ENCODE measurements at places on chromosomes 12 and 14.

DNA sequence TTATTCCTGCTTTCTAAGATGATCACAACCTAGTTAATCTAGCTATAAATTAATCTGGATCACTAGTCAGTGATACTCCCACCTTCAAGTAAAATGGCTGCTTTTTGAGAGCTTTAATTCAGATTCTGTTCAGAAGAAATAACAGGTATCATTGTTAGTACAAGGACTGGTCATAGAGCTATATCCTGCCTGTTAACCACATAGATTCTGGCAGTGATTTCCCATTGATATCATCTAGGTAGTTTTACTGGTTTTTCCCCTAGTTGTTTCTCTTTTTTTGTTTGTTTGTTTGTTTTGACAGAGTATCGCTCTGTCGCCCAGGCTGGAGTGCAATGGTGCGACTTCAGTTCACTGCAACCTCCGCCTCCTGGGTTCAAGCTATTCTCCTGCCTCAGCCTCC, 39.0 kb upstream of the HIF1A start:
- DNase-seq = no peak

DNA sequence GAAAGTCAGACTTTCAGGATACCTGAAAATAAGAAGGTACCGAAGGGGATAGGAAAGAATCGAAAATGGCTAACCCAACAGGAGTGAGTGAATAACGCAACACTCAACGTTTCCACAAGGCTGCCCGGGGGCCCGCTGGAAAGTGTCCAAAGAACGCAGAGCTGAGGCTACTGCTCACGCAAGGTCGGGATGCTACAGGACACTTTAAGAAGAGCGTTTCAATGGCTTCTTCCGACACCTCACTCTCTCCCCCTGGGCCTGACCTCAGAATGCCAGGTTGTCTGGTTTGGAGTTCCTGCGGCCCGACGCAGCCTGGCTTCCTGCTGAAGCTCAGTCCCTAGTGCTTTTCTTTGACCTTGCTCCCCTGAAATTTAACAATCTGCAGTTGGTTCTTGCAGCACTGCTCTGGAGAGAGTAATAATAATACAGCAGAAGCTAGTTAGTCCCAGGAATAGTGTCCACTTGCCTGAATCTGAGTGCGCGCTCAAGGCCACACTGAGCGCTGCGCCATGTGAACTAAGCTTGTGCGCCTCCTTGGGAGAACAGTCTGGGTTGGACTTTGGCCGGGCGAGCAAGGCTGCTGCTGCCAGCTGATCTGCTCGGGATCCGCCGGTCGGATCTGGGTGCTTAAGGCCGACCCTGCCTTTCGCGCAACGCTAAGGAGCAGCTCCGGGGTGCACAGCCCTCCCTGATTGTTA, 2.0 kb upstream of the ALX1 start:
- no peak for DNase-seq

GRCh38 chr14:90611936-90612335, 204.3 kb downstream of the TTC7B start:
- DNase-seq = no peak

DNA sequence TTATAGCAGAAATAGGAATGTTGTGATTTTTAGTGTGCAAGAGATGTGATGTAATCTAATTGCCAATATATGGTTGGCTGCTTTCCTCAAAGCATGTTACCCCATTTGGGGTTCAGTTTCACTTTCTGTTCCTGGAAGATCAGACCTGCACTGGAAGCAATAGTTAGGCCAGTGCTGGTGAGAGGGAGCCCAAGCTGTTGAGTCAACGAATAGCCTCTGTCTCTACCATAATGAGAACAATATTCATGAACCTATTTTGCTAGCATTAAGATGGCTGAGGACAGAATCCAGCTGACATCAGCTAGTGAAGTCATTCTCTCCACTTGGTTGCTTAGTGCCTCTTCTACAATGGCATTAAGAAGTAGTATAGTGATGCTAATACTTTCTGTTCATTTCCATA, 379.9 kb upstream of the DCN start:
- DNase-seq = no peak

DNA sequence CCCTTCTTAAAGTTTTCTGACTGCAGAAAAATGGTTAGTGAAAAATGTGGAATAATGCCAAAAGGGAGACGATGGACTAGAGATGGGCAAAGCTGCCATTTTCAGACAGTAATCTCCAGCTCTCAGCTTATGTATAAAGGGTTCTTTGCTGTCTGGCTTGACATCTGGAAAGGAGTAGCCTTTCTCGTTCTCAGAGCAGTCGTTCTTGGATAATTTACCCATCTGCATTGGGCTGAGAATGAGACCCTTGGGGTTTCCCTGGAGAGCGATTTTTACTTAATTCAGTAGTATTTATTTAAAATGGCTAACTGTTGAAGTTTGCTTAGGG, 1.2 kb downstream of the NUDT4 start:
- no peak for DNase-seq

DNA sequence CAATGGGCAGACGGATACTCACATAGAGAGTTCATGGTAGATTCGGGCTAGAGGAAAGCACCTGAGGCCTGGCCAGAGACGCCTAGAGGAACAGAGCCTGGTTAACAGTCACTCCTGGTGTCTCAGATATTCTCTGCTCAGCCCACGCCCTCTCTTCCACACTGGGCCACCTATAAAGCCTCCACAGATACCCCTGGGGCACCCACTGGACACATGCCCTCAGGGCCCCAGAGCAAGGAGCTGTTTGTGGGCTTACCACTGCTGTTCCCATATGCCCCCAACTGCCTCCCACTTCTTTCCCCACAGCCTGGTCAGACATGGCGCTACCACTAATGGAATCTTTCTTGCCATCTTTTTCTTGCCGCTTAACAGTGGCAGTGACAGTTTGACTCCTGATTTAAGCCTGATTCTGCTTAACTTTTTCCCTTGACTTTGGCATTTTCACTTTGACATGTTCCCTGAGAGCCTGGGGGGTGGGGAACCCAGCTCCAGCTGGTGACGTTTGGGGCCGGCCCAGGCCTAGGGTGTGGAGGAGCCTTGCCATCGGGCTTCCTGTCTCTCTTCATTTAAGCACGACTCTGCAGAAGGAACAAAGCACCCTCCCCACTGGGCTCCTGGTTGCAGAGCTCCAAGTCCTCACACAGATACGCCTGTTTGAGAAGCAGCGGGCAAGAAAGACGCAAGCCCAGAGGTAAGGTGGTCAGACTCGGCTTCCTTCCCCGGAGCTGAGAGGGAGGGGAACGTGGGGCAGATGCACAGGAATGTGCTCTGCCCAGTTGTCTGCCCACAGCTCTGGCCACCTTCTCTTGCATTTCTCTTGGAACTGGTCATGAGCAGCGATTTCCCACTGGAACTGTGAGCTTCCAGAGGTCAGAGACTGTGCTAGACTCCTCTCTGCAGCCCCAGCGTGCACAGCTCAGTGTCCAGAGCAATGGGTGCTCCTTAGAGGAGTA, at the start of gene CD4:
Gene CD4, plus strand, starts transcription at position 557 of the 953 bp plus-strand sequence. CDS start 10,611 bp downstream, outside the sequence.
- DNase-seq = no peak

DNA sequence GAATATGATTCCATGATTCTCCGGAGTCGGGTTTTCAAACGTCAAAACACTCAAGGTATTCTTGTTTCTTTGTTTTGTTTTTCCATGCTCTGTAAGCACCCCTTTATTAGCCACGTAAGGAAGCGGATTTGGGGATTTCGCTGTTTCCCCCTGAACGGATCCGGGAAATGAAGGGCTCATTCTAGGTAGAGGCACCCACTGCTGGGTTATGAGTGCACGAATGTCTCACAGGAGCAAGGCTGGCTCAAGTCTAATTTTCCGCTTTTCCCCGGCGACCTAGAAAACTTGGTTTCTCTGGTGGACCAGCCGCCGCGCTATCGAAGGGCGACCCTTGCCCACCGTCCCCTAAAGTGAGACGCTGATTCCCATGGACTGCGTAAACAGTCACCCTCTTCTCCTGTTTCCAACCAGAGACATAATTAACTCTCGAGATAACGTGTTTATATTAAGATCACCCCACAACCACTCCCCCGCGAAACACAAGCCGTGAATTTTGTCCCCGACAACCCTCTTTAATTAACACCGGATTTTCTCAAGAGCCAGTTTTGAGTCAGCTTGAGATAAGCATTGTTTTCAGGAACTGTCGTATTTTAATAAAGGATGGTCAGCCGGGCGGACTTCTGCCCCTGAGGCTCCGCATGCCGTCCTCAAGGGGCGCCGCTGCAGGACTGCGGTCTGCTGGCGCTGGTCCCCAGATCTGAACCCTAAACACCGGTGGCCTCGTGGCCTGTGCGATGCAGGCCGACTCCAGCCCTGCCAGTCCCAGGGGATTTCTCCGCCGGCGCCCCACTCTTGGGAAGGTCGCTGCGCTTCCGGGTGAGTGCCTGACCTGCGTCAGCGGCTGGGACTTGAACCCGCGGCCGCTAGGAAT, 515 bp upstream of the ABCC9 start:
- DNase-seq = no peak

GRCh38 chr12:1197264-1198018, 206.4 kb downstream of the ERC1 start:
- no peak for DNase-seq

DNA sequence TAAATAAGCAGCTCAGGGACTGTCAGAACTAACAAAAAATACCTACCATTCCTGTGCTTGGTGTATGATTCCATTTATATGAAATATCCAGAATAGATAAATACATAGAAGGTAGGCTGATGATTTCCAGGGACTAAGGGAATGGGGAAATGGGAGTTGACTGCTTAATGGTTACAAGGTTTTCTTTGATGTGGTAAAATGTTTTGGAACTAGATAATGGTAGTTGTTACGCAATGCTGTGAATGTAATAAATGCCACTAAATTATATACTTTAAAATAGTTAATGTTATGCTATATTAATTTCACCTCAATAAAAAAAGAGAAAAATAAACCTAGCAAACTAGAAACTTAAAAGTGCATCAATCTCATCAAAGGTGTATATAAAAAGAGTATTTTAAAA, 41.1 kb downstream of the CEP83 start:
- no peak for DNase-seq

- DNase-seq = no peak
Measured at GRCh38 chr12:104154806-104155205, 16.8 kb upstream of the NFYB start.

- no peak for DNase-seq
Measured at GRCh38 chr12:52300796-52301691, 9.7 kb upstream of the KRT81 start.

GRCh38 chr12:34604227-34604626, 581.9 kb downstream of the ALG10 start:
- no peak for DNase-seq

- no peak for DNase-seq
Measured at GRCh38 chr12:64749461-64750200, 9.6 kb downstream of the GNS start.

DNA sequence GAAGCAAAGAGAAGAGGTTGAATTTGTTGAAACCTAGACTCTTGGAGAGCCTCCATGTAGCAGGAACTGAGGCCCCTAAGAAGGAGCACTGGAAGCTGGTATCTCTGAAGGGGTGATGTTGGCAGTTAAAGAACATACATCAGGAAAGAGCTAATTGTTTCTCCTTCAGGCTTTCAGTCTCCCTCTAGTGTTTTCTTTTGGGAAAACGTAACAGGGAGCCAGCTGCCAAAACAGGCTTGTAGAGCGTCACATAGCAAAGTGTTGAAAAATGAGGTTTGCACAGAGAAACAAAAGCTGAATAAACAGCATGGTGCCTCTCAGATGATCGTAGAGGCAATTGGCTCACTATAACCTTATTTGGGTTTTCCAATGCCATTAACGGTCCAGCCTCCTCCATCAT, 46.9 kb upstream of the CAND1 start:
- no peak for DNase-seq

- DNase-seq = peak; percentile 6
Measured at GRCh38 chr14:54175298-54175942, 218.8 kb upstream of the BMP4 start.

DNA sequence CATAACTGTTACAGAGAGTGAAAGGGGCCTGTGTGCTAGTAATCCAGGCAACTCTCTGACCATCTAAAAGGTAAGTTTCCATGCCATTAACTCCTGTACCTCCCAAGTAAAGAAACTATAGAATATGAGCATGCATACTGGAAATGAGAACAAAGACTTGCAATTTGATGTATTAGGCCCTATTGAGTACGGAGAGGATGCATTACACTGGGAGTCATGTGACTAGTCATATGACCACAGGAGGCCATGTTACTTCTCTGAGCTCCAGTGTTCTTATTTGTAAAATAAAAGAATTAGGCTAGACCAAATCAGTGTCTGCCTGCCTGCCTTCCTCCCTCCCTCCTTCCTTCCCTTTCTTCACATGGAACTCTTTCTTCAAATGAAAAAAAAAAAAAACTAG, 440.1 kb upstream of the CCDC196 start:
- DNase-seq = no peak

DNA sequence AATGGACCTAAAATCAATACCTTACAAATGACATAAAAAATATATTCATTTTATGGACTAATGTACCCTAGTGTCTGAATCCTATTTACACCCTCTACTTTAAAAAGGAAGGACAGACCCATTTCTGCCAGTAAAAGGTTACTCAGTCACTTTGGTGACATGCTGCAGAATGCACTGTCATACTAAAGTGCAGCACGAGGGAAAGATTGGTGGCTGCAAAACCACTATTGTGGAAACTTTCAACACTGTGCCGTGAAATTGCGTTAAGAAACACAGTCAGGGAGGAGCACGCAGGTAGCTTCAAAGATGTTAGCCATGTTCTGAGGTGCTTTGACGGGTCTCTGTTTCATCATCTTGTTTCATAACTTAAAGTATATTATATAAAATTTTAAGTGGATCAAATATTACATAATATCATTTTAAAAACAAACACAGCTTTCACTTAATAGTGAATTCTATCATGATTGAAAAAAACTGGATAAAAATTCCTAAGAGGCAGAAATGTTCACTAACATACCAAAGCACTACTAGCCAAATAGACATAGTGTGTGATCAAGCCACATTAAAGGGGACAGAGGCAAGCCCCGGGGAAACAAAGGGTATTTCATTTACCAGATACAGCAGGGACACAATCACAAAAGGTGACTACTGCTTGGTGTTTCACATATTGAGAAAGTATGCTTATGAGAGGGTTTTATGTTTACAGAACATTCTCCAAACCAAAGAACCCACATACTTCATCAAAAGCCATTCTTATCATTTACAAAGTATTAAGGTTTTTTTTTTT, 330.8 kb upstream of the SOX5 start:
- DNase-seq = no peak

DNA sequence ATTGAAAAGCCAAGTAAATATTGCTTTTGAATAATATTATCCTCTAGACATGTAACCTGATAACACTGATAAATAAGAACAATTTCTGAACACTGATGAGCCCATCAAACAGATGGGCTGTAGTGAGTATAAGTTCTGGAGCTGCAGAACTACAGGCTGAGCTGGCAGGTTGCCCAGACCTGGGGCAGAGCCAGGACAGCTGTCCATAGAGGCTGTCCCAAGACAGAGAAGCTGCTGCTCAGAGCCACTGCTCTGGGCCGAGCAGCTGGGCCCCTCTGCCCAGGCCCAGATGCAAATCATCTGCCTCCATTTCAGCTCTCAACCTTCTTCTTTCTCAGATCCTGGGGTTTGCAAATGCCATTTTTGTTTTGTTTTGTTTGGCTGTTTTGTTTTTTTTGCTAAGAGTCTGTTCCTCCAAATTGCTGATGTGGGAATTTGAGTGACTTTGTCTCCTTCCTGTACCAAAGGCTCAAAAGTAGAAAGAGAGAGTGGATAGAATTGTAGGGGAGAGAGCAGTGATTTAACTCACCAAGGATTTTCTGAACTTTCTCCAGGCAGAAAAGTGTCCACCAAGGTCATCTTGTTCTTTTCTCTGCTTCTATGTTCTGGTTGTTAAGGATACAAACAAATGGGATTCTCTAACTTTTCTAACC, 4.0 kb upstream of the TESPA1 start:
- no peak for DNase-seq

Data from stimulated activated CD8-positive, alpha-beta memory T cell treated with anti-CD3 and anti-CD28 coated beads, Interleukin-15, amount 100 ng/mL, for 24 hours (primary cell).